ENCODE measurements at places on chromosomes 1 and 21.

GRCh38 chr1:94621395-94621794 lies 79.8 kb upstream of the F3 start:
- no peak for DNase-seq

- no peak for DNase-seq
These were observed 917 bp downstream of the ETNK2 start for GRCh38 chr1:204150702-204151551.

GRCh38 chr1:29388884-29389283 lies 152.6 kb downstream of the PTPRU start:
- DNase-seq, result no peak

GRCh38 chr1:95966866-95967265 lies 732.9 kb downstream of the RWDD3 start:
- no peak for DNase-seq

DNA sequence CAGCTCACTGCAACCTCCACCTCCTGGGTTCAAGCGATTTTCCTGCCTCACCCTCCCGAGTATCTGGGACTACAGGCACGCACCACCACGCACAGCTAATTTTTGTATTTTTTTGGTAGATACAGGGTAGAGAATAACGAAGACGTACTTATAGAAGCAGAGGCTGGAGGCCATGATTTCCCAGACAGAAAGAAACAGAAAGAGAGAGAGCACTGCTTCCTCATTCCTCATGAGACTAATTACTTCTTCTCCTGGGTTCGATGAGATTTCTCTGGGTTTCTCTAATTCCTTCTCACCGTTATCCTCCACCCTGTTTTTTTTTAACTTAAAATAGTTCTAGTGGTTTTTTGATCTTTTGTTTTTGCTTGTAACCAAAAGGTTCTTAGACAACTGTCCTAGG lies 23.4 kb upstream of the PTP4A2 start:
- DNase-seq, result no peak

- DNase-seq, result no peak
These were observed 2.0 kb downstream of the EFHD2 start for GRCh38 chr1:15411593-15412137.

DNA sequence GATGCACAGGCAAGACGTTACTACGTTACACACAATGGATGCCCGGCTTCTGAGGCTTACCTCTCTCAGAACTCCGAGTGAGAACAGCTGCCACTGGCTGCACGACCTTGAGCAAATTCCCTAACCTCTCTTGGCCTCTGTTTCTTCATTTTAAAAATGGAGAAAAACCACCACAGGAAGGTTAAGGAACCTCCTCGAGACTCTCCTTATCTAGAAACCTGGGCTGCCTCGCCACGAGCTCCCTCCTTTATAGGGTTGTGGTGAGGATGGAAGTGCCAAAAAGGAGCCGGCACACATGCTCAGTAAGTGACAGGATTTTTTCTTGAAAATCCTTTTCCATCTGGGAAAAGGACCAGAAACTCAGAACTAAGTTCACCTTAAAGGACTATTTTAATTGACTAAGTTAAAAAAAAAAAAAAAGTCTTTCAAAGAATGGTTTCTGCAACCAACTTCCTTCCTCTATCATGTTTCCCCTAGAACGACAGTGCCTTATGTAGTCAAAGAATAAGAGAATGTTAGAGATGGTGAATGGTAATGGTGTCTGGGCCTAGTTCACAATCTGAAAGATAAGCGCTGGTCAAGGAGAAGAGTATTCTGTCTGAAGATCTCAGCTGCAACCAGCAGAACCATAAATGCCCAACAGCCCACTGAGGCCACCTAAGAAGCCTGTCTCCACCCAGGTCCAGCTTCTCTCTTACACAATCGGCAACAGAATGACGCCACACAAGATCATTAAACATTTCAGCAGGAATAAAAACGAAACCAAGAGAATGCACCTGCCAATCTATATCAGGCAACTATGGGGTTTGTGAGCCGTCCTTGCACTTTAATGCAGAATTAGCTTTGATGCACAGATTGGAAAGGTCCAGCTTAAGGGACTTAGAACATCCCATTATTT lies 64.9 kb downstream of the SLC45A1 start:
- no peak for DNase-seq

DNA sequence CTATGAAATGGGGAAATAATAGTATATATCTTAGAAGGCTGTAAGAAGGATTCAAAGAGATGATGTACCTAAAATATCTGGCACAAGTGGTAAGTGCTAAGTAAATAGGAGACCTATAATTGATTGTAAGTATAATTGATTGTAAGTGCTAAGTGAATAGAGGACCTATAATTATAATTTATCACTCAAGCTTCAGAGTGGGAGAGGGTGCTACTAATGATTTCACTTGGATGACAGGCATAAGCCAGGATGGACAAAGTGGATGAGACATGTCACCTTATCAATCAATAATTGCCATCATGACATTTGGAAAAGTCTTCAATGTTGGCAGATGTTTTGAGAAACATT lies 11.2 kb downstream of the RCAN1 start:
- no peak for DNase-seq

GRCh38 chr1:46806196-46807020 lies 7.6 kb downstream of the CYP4B1 start:
- no peak for DNase-seq

- no peak for DNase-seq
These were observed 79.1 kb upstream of the ARTN start for GRCh38 chr1:43854473-43854872.

DNA sequence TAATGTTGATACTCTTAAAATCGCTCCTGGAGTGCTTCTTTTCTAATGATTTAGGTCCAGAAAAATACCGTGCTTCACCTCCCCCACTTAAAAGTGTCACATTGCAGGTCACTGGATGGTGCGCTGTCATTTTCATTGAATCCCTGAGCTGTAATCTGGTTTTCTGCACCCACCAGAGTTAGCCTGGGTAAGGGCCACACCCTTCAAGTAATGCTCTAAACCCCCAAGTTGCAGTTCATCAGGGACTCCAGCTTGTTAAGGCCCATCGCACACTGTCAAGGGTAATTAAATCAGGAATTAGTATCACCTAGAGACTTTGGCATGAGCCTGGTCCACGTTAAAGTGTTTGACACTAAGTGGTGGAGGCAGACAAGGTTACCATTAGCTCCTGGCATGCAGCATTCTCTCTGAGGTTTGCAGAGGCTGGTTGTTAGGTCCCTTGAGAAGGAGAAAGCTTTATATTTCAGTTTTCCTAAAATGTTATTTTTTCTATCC lies 34.0 kb downstream of the ASTN1 start:
- DNase-seq, result no peak

DNA sequence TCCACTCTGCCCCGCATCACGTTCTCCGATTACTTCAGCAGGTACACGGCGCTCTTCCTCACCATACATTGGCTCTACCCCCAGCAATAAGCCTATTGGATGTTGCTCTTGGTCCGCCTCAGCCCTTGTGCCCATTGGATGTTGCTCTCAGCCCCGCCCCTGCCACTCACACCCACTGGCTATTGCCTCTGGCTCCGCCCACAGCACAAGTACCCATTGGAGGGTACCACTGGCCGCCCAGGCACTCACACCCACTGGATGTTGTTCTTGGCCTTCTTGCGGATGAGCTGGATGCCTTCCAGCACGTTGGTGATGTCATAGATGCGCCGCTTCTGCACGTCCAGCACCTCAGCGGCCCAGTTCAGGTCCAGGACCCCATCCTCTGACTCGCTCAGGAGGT lies 9.4 kb downstream of the E2F2 start:
- no peak for DNase-seq

GRCh38 chr1:163046071-163046470 lies 23.1 kb upstream of the RGS4 start:
- no peak for DNase-seq

Data from activated CD8-positive, alpha-beta memory T cell treated with anti-CD3 and anti-CD28 coated beads for 1 hour (primary cell).